ENCODE measurements at places on chromosomes 1 and 21. TPM values are rescaled to one million over a fixed set of nuclear protein-coding genes. Genes with fewer than 3 reads are reported as not detected.

DNA sequence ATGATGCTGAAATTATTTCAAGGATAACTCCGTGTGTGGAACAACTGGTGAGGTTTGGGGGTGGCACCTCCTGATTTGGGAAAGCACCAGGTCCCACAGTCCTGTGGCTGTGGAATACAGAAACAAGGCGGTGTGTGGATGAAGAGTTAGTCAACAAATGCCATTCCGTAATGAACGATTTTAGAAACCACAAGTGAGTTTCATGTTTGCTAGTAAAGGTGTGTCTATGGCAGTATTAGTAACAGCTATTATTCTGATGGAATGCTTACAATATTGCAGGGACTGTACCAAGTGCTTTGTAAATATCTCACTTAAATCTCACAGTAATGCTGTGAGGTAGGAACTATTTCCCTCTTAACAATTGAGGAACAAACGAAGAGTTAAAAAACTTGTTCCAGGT lies 53.8 kb downstream of the B3GALNT2 start:
- no peak for DNase-seq

- DNase-seq = no peak
These were observed 459.2 kb upstream of the PKN2 start for GRCh38 chr1:88224906-88225305.

DNA sequence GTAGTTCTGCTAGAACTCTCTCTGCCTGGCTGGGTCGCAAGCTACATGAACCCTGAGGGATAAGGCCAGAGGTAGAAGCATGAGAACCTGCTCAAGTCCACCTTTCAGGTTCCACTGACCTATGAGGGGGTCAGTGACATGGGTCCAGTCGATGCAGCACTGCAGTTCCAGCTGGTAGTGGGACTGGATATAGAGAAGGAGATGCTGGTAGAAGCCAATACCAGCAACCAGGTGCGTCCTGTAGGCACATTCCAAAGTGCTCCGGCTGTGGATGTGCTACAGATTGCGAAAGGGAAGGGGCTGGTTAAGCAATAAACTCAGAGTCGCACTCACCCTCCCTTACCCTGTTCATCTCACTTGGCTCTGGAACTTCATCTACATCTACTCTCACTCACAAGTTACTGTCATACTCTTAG lies 5.7 kb downstream of the SMG5 start:
- no peak for DNase-seq

The GNG4 gene
- total RNA-seq = not detected
